ENCODE measurements at places on chromosomes 12 and 14. TPM values are rescaled to one million over a fixed set of nuclear protein-coding genes. Genes with fewer than 3 reads are reported as not detected.

DNA sequence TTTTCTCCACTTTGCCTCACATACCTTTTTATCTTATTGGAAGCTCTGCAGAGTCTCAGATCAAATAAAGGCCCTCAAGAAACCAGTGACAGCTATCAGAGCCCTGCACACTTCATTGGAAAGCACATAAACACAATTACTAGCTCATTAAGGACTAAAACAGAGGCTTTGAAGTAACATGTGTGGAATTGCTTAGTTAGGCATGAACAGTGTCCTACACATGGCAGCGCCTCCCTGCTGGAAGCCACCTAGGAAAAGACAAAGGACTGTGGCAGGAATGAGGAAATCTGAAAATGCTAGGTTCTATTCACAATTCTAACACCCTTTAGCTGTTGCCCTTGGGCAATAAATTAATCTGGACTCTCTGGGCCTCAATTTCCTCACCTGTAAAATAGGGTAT lies 89.4 kb downstream of the SUDS3 start:
- DNase-seq, result peak; percentile 3

The CPNE6 gene
- not detected for polyA plus RNA-seq

GRCh38 chr12:65257986-65258385 lies 20.5 kb upstream of the MSRB3 start:
- DNase-seq, result no peak

The RAN gene
- 950 TPM for polyA plus RNA-seq

The LALBA gene
- polyA plus RNA-seq, result not detected

The NPFF gene
- not detected for polyA plus RNA-seq

The LRRC43 gene
- 1.4 TPM for polyA plus RNA-seq

- DNase-seq, result no peak
Measured at GRCh38 chr12:111180426-111181142, 188.3 kb downstream of the PHETA1 start.

DNA sequence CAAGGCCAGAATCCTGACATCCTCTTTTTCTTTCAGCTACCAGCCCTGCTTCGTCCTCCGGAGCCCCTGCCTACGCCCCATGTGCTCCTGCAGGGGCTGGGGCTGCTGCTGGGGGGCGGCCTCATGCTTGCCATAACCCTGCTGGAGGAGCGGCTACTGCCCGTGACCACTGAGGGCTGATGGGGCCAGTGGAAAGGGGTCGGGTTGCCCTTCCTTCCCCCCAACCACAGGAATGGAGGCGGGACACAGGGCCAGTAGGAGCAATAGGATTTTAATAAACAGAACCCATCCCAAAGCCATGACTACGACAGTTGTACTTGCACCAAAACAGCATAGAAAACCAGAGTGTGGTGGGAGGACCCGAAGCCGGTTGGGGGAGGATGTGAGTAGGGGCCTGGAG lies 7.7 kb downstream of the SLC39A5 start:
- DNase-seq, result no peak

DNA sequence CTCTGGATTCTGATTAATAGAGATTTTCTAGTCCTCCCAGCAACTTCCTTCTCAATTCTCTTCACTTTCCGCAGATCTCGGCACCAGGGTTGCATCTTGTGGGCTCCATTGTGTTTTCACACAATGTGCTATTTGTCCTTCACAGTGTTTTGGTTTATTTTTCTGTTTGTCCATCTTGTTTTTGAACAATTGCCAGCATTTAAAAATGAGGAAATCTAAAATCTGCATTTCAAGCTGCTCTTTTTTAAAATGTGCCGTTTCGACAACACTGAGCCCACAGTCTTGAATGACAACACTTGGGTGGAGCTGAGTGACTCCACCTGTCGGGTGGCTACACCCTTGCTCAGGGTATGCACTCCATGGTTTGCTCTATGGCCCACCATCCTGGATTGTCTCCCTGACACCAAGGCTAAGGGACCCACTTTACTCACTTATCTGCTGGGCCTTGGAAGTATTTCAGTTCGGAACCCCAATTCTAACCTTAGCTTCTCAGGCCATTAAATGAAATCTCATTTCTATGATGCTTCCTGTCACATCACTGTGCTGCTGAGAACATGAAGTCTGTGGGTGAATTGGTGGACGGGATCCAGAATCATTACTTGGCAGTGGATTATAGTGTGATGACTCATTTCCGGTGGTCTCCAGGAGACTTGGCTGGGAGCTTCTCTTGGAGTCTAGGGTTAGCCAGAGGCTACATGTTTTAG lies 3.4 kb upstream of the MYRFL start:
- no peak for DNase-seq

DNA sequence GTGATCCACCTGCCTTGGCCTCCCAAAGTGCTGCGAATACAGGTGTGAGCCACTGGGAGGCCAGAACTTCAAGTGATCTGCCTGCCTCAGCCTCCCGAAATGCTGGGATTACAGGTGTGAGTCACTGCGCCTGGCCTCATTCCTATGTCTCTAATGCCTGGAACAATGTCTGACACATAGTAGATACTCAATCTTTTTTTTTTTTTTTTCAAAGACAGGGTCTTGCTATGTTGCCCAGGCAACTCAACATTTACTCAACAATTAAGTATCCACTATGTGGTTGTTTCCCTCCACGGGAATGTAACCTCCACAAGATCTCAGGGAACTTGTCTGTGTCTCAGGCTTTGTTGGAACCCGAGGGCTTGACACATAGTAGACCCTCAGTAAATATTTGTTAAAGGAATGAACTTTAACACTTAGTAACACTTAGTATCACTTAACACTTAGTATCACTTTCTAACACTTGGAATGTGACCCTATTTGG lies 3.0 kb upstream of the TMEM120B start:
- no peak for DNase-seq

The NRXN3 gene
- 1.6 TPM for polyA plus RNA-seq

The RHOJ gene
- polyA plus RNA-seq, result 12.1 TPM

GRCh38 chr12:83082690-83083276 lies 396.1 kb downstream of the TMTC2 start:
- no peak for DNase-seq

GRCh38 chr12:127143020-127143419 lies 1124.0 kb upstream of the TMEM132C start:
- no peak for DNase-seq

DNA sequence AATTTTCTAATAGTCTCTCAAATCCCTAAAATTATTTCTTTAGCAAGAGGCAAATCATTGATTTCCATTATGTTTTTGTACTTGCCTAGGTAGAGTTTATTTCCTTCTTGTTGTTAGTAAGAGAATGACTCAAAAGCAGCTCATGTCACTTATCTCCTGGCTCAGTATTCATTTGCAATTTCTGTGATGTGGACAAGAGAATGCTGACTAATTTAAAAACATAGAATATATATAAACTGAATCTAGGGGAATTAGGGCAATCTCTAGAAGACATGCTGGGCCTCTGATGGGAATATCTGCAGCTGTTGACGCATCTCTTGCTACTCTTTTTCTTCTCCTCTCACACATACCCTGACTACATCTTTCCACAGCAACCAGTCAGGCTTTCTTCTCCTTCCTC lies 130.8 kb upstream of the PRKD1 start:
- no peak for DNase-seq

- DNase-seq, result no peak
Measured at GRCh38 chr12:16581416-16581815, 24.5 kb downstream of the LMO3 start.

DNA sequence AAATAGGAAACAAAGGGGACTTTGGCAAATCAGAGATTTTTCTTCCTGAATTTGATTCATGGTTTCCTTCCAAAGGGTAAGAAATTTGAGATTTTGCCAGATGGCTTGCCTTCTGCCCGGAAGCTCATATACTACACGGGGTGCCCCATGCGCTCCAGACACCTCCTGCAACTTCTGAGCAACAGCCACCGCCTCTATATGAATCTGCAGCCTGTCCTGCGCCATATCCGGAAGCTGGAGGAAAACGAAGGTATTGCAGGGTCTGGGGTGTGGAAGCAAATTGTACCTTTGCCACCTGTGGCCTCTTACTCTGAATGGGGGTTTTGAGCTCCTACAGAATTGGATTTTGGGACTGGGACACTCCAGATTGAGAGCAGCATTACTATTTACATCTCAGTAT lies 63.5 kb downstream of the FRMD6 start:
- no peak for DNase-seq

DNA sequence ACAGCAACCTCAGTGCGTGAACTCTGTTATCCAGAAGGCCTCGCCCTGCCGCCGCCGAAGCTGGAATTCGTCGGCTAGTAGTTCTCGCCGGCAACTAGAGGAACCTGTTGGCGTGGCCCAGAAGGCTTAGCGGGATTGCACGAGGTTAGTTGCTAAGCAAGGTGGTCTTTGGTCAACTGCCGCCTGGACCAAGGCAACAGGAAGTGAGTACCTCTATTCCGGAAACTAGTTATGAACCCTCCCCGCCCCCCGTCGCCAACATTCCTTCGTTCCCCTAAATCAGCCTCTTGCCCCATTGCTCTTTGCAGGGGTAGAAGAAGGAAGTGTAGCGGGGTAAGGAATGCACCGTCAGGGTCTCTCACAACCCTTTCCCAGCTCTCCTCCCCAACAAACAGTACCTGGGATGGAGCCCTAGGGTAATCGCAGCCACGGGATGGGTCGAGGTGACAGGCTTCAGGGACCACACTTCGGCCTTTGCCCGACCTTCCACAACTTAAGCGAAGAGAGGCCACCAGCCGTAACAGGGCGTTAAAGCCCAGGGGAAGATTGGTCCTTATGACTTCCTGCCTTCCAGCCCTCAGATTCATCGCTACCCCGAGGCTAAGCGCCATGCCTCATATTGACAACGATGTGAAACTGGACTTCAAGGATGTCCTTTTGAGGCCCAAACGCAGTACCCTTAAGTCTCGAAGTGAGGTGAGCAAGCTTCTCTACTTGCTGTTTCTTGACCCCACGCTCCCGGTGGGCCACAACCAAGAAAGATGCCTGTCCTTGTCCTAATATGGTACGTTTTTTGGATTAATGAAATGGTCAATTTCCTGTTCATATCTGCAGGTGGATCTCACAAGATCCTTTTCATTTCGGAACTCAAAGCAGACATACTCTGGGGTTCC lies at the start of gene GMPR2:
Gene GMPR2, plus strand, starts transcription at position 285 of the 893 bp plus-strand sequence. Its CDS starts 325 bp downstream, at position 610.
- peak; percentile 67 for DNase-seq

GRCh38 chr12:6177642-6178358 lies 22.4 kb upstream of the CD9 start:
- DNase-seq, result no peak

DNA sequence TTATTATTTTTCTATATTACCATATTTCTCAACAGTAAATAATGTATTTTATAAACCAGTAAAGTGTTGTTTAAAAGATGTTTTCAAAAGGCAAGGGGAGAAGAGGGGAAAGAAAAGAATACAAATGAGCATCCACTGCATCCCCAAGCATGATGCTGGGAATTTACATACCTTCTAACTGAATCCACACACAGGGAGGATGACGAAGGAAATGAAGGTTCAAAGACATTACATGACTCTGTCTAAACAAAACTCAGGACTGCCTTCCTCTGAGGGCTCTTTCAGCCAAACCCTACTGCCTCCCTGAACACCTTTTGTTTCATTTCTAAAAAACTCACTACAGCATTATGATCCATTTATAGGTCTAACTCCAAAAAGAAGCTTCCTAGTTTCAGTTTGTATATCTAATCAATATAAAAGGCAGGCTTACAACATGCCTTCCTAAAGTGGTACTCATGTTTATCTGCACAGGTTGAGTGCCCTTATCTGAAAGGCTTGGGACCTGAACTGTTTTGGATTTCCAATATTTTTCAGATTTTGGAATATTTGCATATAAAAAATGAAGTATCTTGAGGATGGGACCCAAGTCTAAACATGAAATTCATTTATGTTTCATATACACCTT lies 30.3 kb downstream of the DICER1 start:
- DNase-seq, result no peak

- DNase-seq, result no peak
Measured at GRCh38 chr12:100460702-100461101, 13.0 kb upstream of the NR1H4 start.

GRCh38 chr12:2797721-2798418 lies 3.1 kb downstream of the FKBP4 start:
- no peak for DNase-seq

Data from SK-N-SH (cell line).